ENCODE measurements at places on chromosomes 16 and 17.

- DNase-seq: no peak
Measured at GRCh38 chr17:18382441-18383078, 5.0 kb downstream of the EVPLL start.

DNA sequence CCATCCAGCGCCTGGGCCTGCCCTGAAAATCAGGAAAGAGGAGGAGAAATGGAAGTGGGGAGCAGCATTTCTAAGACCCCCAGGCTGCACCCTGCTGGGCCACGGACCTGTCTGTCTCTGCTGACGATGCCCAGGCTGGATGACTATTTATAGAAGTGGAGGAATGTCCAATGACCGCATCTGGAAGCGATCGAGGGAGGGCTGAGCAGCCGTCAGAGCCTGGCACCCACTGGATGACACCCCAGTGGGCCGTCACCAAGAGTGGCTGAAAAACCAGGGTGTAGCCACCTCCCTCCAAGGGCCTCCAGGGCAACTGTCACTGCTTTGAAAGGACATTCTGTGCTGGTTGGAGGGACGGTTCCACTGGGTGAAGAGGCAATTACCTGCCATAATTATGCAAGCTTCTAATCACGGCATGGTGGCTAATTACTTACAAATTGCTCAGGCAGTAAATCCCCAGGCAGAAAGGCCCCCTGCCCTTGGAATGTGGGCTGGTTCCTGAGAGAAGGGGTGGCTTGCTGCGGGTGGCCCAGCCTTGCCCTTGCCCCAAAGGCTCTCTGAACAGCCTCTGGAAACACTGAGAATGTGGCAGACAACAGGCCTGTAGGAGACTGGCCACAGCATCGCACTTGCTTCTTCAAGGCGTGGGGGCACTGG, 332.1 kb downstream of the C16orf95 start:
- no peak for DNase-seq

DNA sequence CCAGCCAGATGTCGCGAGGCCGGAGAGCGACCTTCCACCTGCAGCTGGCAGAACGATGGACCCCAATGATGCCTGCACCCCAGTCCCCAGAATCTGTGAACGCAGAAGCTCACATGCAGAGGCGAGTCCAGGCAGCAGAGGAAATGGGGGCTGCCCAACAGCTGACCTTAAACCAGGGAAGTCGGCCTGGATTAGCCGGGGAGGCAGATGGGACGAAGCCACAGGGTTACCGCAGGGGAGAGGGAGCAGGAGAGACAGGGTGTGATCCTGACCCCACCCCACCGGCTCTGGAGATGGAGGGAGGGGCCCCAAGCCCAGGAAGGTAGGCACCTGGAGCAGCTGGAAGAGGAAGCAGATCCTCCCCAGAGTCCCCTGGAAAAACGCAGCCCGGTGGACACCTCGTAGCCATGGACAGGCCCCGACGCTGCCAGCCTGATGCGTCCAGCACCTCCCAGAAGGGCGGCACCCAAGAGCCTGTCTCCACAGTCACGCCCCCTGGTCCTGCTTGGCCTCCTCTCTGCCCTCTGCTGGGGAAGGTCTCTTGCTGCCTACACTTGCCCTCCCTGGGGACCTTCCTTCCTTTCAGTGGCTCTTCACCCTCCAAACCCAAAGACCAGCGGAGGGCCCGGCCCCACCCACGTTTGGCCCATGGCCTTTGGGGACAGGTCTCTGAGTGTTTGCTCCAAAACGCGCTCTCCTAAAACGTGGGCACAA, 37.3 kb downstream of the PIEZO1 start:
- no peak for DNase-seq

DNA sequence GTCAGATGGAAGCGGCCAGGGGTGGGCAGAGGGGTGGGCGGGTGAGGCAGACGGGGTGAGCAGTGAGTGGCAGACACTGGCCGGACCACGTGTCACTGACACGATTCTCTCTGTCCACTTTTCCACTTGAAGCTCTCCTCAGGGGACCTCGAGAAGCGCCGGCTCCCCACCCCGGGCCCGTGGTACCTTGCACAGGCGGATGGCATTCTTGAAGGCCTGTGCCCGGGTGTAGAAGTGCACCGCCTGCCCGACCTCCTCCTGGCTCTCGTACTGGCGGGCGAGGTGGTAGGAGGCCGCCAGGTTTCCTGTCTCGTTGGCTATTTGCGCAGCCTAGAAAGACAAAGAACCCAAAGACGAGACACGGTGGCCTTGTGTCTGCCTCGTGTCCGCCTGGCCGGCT, 9.1 kb upstream of the TMEM204 start:
- no peak for DNase-seq

DNA sequence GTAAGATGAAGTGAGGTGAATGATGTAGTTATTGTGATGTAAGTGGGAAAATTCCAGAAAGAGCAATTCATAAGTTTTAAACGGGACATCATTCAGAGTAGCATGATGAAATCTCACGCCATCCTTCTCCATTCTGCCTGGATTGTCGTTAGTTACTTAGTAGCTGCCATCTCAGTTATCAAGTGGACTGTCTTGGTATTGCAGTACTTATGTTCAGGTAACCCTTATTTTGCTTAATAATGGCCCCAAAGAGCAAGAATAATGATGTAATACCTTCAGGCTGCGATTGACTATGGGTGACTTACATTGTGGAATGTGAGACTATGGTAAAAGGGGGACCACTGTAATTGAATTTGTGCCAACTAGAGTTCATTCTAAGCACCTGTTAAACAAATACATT, 234.1 kb upstream of the TOM1L1 start:
- no peak for DNase-seq

- no peak for DNase-seq
Measured at GRCh38 chr16:24463196-24463945, 76.0 kb upstream of the RBBP6 start.

DNA sequence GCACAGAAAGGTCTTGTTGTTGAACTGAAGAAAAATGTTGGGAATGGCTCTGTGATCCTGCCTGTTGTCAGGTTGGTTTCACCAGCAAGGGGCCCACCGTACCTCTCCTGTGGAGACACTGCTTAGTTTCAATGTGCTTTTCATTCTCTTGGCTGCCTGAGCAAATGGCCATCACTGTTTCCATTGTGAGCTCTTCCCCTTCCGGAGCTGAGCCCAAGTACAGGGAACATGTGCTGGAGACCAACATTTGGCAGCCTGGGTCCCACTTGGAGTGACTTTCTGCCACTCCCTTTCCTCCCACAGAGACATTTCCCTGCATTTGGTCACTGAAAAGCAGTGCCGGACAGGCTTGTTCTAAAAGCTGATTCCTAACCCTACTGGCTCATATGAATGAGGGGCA, 23.1 kb downstream of the GABARAPL2 start:
- DNase-seq: no peak

GRCh38 chr17:13409455-13409854, 192.3 kb downstream of the HS3ST3A1 start:
- DNase-seq: no peak

DNA sequence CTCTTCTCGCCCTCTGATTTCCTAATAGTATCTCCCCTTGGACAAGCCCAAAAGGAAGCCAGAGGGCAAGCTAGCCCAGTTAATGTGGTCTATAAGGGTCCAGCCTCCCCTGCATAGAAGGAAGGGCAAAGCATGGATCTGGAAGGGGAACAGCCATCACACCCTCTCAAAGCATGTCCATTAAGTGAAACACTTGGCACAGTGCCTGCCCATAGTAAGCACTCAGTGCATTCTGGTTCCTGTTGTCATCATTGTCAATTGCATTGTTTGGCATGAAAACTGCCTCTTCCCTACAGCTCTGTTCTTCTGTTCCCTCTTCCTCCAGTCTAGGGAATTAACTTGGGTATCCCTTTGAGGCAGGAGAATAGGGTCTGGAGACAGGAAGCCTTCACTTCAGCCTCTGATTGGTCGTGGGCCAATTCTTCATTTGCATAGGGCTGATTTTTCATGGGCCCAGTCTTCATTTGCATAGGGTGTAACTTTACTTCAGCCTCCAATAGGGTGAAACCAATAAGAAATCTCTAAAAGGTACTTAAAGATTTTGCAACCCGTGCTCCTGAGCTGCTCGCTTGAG, 81.4 kb downstream of the C17orf67 start:
- DNase-seq: no peak

DNA sequence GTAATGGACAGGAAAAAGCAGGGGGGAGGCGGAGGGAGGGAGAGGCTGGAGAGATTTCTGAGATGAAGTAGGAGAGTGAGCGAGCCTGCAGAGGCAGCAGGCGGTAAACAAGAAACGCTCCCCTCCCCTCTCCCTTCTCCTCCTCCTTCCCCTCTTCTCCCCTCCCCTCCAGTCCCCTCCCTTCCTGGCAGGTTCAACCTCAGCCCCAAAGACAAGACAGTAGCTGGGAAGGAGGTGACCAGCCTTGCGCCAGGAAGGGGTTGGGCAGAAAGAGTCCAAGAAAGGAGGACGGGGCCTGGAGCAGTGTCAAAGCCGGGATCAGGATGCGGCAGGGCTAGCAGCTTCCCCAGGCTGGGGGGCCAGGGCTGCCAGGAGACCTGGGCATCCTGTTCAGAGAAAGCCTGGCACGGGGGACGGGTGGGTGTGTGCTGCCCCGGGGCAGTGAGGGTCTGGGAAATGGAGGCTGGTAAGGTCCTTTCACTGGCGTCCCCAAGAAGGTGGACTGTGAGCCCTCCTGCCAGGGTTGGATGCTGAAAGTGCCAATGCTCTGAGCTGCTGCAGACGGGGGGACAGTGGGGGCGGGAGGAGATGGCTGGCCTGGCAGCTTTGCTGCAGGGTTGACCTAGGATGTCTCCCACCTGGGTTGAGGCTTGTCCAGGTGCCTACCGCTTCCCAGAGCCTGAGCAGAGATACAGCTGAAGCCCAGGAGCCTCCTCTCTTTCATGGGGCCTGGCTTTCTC, 261.6 kb upstream of the TNRC6C start:
- DNase-seq: no peak

DNA sequence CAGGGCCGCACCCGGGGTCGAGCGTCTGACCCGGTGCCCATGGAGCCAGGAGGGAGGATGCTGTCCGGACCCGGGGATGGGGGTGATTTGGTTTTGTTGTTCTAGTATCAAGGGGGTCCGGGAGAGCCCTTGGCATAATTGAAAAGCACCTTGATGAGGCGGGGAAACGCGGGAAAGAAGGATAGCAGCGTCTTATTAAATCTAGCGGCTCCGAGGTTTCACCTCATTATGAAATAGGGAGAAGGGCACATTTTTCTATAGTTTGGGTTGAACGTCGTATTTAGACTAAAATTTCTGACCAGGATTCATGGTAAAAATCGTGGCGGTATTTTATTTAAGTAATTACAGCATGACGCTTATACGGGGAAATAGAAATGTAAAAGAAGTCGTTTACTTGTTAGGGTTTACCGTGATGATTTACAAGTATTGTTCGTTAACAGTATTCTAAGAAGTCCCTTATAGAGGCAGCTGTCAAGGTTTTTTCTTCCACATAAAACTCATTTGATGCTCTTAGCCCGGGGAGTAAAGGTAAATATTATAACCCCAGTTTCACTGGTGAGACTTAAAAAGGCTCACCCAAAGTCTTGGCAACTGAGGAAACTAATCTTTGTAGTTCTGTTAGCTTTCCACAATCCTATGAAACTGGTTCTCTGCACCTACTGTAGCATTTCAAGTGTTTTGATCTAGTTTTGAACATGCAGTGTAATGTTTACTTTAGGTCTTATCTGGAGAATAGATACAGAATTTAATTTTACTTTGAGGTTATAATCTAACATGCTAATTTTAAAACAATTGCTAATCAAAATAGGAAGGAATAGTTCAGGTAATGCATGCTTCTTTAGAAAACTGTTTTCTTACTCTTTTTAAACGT, 756 bp downstream of the LUC7L3 start:
- no peak for DNase-seq

- no peak for DNase-seq
Measured at GRCh38 chr16:68711421-68712139, 25.5 kb upstream of the CDH1 start.

- DNase-seq: no peak
Measured at GRCh38 chr17:42906772-42907446, 6.3 kb downstream of the G6PC1 start.

GRCh38 chr17:36632916-36633771, 31.8 kb downstream of the MRM1 start:
- no peak for DNase-seq

DNA sequence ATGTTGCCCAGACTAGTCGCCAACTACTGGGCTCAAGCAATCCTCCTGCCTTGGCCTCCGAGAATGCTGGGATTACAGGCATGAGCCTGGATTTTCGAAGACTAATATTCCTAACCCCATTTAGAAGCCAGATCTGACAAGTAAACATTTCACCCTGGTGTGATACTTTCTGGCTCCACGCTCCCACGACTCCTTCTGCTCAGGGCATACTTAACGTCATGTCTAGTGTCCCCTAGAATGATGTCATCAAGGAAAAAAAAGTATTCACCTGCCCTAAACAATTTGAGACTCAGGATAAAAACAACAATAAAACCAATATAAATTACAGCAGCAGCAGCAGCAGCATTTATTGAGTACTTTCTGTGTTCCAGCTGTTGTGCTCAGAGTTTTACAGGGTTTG, 13.2 kb downstream of the ITGB3 start:
- peak; percentile 39 for DNase-seq

- DNase-seq: peak; percentile 56
Measured at GRCh38 chr17:43608313-43608712, 53.4 kb downstream of the MEOX1 start.

- DNase-seq: no peak
Measured at GRCh38 chr17:70775679-70776078, 606.3 kb downstream of the KCNJ2 start.

DNA sequence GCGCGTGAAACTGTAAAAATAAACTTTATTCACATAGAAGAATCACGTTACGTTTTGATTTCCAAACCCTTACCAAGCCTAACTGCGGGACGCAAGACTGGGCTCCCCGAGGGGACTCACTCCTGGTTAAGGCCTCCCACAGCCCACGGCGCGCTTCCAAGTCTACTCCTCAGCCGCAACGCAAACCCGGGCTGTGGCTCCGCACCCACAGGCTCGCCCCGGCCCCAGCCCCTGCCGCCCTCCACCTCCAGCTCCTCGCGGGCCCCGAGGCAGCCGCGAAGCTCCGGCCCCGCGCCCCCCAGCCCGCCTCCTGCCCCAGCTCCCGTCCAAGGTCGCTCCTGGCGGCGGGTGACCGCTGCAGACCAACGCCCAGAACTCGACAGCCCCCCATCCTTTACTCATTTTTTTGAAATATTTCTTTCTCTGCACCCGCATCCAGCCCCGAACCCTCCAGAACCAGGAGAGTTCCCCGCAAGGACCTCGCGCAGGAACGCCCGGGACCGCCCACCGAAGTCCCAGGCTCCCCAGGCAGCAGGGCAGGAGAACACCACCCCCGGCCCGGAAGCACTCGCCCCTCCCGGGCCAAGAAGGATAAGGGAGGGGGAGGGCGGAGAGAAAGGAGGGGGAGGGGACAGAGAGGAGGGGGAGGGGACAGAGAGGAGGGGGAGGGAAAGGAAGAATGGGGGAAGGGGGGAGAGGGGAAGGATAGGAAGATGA, 912 bp downstream of the USP22 start:
- DNase-seq: peak; percentile 75
